Myocyte (in vitro differentiated cells): ENCODE measurements at places on chromosomes 2 and 18. TPM values are rescaled to one million over a fixed set of nuclear protein-coding genes. Genes with fewer than 3 reads are reported as not detected.

DNA sequence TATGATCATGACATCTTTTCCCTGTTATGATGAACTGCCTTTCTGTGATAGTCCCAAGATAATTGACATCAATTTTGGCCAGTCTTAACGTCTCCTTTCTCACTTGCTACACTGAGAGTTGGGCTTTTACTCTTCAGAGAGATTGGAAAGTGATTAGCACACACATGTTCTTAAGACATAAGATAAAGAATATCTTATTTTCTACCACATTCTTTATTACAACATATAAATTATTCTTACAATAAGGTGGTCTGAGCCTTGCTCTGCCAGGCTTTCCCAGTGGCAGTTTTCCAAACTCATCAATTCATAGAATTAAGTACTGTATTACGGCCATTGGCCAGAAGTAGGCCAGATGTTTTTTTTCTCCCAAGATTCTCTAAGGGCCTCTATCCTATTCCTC, 5.7 kb upstream of the DSC3 start:
- DNase-seq, result no peak

DNA sequence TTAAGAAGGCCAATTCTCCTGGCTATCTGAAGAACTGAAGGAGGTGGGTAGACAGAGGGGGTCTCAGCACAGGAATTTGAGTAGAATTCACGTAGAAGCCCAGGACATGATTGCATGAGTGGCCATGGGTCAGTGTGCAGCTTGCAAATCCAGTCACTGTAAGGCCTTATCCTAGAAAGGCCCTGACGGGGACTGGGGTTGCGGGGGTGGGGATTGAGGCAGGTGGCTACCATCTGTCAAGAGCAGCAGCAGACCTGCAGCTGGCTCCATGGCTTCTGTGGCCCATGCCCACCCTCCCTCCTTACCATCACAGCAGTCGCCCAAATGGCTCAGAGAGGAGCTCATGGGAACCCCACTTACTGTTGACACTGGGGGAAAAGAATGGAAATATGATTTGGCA, 34.6 kb upstream of the SLC14A1 start:
- peak; percentile 61 for DNase-seq

GRCh38 chr2:223036790-223037444, 15.1 kb upstream of the KCNE4 start:
- no peak for DNase-seq

- no peak for DNase-seq
These were observed 89.9 kb downstream of the MIB1 start for GRCh38 chr18:21830532-21830931.

GRCh38 chr18:44893045-44893706, 212.5 kb downstream of the SETBP1 start:
- DNase-seq, result no peak

- DNase-seq, result no peak
These were observed 259.1 kb downstream of the LTBP1 start for GRCh38 chr2:33205693-33206434.

DNA sequence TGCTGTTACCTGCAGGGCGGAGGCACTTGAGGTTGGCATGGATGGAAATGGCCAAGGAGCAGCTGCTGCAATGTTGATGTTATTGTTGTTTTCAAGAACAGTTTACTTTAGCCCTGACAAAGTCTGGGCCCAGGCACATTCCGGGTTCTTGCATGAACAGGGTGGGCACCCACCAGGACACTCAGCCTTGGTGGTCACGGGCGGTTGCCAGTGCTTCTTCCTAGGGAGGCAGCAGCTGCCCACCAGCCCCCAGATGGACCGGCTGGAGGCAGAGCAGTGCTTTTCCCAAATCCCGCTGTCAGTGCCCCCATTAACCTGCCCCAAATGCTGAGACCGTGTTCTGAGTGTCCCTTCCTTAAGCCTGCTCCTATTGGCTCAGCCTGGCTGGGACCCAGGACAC, 38.5 kb upstream of the B3GNT7 start:
- DNase-seq, result no peak

- no peak for DNase-seq
These were observed 3.8 kb upstream of the PTPN4 start for GRCh38 chr2:119755906-119756305.

- DNase-seq, result no peak
These were observed 89.1 kb downstream of the COMMD1 start for GRCh38 chr2:61994531-61994930.

DNA sequence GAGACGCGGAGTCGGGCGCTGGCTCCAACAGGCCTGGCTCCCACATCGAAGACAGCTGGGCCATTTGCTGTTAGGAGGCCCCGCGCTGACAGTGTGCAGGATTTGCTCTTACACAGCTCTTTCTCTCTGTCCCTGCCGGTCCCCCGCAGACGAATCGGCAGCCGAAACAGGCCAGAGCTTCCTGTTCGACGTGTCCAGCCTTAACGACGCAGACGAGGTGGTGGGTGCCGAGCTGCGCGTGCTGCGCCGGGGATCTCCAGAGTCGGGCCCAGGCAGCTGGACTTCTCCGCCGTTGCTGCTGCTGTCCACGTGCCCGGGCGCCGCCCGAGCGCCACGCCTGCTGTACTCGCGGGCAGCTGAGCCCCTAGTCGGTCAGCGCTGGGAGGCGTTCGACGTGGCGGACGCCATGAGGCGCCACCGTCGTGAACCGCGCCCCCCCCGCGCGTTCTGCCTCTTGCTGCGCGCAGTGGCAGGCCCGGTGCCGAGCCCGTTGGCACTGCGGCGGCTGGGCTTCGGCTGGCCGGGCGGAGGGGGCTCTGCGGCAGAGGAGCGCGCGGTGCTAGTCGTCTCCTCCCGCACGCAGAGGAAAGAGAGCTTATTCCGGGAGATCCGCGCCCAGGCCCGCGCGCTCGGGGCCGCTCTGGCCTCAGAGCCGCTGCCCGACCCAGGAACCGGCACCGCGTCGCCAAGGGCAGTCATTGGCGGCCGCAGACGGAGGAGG, 3.5 kb downstream of the GDF7 start:
- DNase-seq, result no peak

DNA sequence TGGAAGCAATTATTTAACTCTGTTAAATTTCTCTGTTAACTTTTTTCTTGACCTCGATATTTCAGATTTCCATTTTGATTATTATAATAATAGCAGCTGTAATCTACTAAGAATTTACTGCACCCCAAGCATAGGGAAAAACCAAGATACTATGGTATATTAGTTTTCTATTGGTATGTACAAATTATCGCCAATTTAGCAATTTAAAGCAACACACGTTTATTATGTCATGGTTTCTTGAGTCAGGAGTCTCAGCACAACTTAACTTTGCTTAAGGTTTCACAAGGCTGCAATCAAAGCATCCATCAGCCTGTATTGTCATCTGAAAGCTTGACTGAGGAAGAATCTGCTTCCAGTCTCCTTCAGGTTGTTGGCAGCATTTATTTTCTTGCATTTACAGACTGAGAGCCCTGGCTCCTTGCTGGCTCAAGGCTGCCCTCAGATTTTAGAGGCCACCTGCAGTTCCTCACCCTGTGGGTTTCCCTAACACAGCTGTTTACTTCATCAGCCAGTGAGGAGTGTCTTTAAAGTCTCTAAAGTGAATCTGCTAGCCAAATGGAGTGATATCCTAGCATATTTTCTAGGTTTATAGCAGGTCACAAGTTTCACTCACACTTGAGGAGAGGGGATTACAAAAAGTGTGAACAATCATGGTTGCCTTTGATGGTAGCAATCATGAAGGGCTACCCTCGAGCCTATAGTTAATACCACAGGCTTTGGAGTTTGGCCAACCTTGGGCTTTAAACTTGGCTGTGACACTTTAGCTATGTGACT, 4.4 kb upstream of the VPS54 start:
- peak; percentile 46 for DNase-seq

DNA sequence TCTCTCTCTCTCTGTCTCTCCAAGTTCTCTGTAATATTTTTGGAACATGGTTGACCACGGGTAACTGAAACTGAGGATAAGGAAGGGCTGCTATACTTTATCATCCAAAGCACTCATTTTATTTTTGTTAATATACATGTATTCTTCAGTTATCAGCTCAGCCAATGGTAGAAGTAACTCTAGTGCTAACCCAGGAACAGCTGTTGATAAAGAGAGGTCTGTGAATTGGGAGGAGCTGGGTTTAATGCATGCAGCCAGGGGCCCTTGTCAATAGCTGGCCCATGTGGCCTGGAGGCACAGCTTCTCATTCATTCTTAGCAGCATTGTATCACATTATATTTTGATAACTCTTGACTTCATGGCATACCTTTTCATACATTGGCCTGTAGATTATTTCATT, 401.6 kb downstream of the EPHA4 start:
- DNase-seq, result no peak

DNA sequence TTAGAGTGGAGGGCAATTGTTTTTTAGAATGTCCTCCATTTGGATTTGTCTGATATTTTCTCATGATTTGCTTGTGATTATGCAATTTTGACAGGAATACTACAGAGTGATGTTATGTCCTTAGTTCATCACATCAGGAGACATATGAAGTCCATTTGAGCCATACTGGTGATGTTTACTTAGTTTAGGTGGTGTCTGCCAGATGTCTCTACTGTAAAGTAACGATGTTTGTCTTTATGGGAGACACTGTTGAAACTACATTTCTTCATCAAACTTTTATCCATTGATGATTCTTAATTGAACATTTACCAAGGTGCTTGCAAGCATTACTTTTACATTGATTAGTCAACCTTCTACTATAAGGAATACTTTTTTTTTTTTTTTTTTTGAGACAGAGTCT, 4.9 kb upstream of the SNORC start:
- no peak for DNase-seq

DNA sequence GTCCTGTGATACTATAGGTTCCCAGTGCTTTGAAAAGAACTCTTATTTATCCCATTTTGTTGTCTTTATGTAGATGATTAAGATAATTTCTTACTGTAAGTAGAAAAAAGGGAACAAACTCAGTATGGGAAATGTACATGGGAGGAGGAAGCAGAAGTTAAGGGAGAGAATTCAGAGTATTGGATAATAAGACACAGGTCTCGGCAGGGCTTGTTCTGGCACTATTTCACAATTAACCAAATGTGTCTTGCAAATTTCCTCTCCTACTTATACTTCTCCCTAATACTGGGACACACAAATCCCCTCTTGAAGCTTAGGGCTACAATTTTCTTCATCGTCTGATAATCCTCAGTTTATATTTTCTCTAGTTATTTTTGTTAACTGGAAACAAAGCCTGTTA, 744.0 kb downstream of the ADCYAP1 start:
- DNase-seq, result no peak

GRCh38 chr2:50535256-50535655, 496.7 kb downstream of the NRXN1 start:
- no peak for DNase-seq

DNA sequence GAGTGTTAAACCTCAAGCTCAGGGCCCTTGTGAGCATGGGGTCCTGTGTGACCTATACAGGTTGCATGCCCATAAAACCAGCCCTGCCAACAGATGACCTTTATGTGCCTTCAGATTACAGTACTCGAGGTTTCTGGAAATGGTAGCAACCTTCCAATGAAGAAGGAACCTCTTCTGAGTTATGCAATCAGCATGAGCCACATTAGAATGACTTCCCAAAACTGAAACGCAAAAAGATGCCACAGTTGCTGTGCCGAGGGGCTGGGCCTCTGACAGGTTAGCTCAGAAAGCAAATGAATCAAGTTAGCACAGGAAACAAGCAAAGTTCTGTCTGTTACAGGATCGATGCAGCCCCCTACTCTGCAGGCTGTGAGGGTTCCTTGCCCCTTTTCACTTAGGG, 37.7 kb downstream of the TGFA start:
- DNase-seq, result no peak

- no peak for DNase-seq
These were observed 156.1 kb downstream of the BAZ2B start for GRCh38 chr2:159460227-159460626.

DNA sequence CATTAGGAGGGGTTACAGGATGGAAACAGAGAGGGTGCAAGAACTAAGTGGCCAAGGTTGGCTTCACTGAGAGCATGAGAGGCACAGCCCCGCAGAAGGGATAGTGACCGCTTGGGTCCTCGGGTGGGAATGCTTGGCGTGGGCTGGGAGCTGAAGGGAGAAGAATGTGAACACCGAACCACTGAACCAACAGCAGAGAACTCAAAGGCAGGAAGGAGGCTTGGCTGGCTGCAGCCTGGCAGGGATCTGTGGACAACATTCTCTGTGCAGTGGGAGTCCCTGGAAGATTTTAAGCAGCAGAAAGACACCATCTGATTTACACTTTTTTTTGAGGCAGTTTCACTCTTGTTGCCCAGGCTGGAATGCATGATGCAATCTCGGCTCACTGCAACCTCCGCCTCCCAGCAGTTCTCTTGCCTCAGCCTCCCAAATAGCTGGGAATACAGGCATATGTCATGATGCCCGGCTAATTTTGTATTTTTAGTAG, 33.9 kb downstream of the SOWAHC start:
- DNase-seq, result no peak

DNA sequence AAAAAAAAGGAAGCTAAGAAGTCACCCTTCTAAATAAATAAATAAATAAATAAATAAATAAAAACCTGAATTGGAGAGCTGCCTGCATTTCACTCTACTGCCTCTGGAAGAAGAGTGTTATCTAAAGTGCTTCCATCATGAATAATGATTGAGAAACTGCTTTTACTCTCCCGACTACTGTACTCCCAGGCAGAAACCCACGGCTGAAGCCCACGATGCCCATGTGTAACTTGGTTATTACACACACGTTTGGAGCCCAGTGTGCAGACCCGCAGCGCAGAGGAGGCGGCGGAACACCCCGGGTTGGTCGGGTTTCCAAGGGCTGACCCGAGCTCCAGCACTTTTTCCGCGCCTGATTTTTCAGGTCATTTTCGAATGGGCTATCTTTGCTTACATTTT, 697 bp upstream of the SPATS2L start:
- DNase-seq, result peak; percentile 69

- DNase-seq, result peak; percentile 79
These were observed 732 bp upstream of the ANXA4 start for GRCh38 chr2:69741229-69741574.

GRCh38 chr2:145931781-145932395, 1412.0 kb upstream of the ZEB2 start:
- DNase-seq, result no peak

- no peak for DNase-seq
These were observed 71.6 kb upstream of the EFEMP1 start for GRCh38 chr2:55995211-55995610.

GRCh38 chr18:42025974-42026625, 71.1 kb downstream of the PIK3C3 start:
- DNase-seq, result no peak

Gene KDSR
- 32.8 and 42.3 TPM in 2 replicates for total RNA-seq

Gene TRIP12
- 167 and 173 TPM in 2 replicates for total RNA-seq

Gene MYOM1
- 39.9 and 120 TPM in 2 replicates for total RNA-seq

Gene MC2R
- total RNA-seq, result not detected in 2 replicates

Gene SMYD1
- 227 and 243 TPM in 2 replicates for total RNA-seq

Gene DYNAP
- total RNA-seq, result not detected in 2 replicates

Gene OSR1
- total RNA-seq, result 2.5 TPM in 2 replicates

Gene STEAP3
- total RNA-seq, result 60.7 and 75.7 TPM in 2 replicates

Gene TOGARAM2
- total RNA-seq, result 1.0 and 1.7 TPM in 2 replicates

Gene PUM2
- total RNA-seq, result 25.9 and 27.9 TPM in 2 replicates

Gene POU3F3
- total RNA-seq, result not detected in 2 replicates
